Activated CD4-positive, CD25-positive, alpha-beta regulatory T cell treated with anti-CD3 and anti-CD28 coated beads, Interleukin-2, amount 50 U/mL, for 24 hours (primary cell): ENCODE measurements at places on chromosomes 4 and X.
A peak's percentile ranks its signal among the peaks of the same experiment; 100 is the strongest.

DNA sequence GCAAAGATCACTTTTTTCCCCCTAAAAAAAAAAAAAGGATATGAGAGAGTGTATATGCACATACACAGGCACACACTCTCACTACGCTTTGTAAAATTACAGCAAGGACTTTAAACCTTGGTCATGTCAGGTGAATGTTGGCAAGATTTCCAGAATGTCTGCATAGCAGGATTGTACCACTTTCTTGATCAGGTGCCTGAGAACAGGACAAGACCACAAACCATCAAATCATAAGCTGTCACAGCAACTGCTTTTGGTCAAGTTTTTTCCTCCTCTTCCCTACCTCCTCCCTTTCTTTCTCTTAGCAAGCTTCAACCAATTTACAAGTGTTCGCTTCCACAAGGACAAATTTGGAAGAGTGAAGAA lies 15.3 kb downstream of the PPARGC1A start:
- ATAC-seq = no peak

DNA sequence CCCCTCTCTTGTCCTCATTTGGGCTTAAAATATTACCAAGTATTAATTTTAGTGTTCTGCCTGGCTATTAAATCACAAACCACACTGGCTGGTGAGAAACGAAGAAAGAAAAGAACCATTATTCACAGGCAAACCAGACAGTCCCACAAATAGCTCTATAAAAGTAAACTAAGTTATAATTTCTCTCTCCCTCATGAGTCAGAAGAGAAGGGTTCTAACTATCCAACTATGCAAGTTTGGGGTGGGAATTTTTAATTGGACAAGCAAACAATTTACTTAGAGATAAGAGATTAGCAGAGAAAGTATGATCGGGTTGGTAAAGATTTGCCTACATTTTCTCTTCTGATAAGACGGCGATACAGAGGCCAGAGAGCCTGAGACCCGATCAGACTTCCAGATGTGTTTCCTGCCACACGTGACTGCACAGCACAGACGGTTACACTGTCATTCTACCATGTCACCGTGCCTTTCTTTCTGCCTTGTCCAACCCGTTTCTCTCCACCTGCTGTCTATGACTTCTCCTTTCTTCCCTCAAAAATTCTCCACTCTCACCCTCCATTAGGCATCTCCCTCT lies 52.3 kb downstream of the MEPE start:
- no peak for ATAC-seq

DNA sequence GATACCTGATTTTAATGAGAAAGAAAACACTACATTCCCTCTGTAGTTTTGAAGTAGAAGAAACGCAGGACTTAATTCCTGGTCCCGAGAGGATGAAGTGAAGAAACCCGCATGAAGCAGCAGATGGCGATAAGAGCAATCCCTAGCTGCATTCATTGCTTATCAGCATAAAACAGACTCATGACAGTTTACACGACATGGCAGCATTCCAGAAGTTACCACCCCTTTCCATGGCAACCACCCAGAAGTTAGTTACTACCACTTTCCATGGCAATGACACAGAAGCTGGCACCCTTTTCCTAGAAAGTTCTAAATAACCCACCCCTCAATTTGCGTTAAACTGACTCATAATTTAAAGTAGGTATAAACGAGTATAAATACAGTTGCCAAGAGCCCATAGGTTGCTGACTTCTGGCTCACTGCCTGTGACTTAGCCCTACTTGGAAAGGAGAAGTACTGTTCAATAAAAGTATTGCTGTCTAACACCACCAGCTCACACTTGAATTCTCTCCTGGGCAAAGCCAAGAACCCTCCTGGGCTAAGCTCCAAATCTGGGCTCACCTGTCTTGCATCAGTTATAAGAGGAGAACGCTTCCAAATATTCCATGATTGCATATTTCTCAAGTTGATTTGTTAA lies 5.5 kb upstream of the XAGE2 start:
- no peak for ATAC-seq

DNA sequence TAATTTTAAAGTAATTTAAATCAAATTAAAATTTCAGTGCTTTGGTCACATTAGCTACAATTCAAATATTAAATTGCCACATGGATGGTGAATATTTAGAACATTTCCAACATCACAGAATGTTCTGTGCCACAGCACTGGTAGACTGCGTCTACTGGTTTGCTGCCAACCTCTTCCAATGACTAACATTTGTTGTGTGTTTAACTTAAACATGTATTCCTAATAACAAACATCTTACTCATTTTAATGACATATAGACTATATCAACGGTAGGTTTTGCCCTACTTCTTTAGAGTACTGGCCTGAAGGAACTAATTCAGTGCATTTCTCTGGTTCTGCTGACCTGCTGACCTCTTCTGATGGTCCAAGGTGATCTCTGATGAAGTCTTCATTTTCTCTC lies 157.6 kb downstream of the DCK start:
- no peak for ATAC-seq

DNA sequence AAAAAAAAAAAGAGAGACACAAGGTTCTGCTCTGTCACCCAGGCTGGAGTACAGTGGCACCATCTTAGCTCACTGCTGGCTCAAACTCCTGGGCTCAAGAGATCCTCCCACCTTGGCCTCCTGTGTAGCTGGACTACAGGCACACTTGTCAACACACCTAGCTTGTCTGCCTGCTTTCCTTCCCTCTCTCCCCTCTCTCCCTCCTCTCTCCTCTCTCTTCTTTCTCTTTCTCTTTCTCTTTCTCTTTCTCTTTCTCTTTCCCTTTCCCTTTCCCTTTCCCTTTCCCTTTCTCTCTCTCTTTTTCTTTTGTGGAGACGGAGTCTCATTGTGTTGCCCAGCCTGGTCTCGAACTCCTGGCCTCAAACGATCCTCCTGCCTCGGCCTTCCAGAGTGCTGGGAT lies 132.1 kb downstream of the DIPK2B start:
- ATAC-seq = peak; percentile 48

- no peak for ATAC-seq
Measured at GRCh38 chr4:36734334-36734733, 452.9 kb downstream of the DTHD1 start.

DNA sequence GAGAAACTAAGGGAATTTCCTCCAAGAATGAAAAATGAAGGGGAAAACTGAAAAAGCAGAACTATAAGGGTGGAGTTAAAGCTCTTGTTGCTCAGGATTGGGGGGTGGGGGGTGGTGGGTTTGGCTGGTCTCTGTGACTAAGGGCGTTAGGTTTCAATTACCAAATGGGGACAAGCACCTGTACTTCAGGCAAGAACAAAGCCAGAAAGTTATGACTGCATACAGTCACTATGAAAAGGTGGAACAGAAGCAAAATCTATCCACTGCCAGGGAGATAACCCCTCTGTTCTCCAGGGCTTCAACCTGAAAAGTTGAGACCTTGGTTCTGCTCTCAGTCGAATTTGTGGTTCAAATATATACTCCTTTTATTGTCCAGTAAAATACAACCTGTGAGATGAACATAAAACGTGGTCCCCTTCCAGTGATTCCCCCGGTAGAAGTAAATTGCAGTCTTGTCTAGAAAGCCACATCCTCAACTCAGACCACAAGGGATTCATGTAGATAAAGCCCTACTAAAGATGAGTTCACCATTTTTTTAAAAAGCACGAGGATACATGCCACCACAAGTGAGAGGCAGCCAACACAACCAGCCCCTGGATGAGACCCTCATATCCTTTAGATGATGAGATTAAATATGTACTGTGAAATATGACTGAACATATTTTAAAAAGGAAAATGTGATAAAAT lies 257.1 kb upstream of the RPS6KA3 start:
- peak; percentile 25 for ATAC-seq

- peak; percentile 17 for ATAC-seq
Measured at GRCh38 chrX:102650903-102651241, 411 bp upstream of the GPRASP1 start.

DNA sequence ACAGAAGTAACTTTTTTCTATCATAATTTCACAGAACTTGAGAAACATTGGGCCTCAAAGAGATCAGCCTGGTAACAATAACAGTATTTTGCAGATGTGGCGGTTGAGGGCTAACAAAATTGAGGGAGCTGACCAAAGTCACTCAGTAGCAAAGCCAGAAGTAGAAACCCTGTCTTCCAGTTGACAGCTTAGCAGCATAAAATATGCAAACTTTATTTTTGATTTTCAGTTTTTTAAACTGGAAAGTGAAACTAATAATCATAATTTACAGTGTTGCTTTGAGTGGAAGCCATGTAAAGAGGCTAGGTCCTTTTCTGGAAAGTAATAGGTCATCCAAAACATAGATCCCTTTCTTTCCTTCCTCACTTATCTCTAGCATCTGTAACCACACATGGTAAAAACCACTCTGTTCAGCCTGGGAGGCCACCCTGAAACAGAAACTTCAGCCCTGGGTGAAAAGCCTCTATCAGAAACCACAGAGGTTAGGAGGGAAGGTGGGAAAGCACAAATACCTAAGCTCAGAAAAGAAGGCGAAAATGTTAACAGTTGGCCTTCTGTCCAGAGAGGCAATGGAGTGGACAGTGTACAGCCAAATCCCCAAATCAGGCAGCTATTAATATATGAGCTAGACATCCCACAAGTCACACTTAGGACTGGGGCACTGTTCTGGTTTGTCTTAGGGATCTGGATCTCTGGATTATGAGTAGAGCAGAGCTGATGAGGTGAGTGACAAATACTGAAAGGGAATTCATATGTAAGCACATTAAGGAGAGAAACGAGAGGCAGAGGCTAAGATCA lies 61.1 kb upstream of the ARSJ start:
- ATAC-seq = no peak

DNA sequence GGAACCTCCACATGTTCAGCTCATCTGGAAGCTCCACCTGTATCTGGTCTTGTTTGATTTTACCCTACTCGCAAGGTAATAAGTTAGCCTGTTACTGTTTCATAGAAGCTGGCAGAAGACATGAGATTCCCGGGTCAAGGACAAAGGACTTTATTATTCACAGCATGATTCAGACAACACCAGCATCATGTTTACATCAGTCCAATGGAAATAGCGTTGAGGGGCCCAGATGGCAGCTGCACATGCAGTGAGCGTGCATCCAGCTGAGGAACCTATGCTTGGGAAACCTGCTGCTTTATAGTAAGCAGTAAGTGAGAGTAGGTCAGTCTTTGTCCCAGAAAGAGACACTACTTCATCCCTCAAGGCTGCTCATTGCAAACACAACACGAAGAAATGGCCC lies 19.8 kb downstream of the TSPAN5 start:
- no peak for ATAC-seq

GRCh38 chrX:18871161-18871890 lies 112.6 kb downstream of the PHKA2 start:
- no peak for ATAC-seq

DNA sequence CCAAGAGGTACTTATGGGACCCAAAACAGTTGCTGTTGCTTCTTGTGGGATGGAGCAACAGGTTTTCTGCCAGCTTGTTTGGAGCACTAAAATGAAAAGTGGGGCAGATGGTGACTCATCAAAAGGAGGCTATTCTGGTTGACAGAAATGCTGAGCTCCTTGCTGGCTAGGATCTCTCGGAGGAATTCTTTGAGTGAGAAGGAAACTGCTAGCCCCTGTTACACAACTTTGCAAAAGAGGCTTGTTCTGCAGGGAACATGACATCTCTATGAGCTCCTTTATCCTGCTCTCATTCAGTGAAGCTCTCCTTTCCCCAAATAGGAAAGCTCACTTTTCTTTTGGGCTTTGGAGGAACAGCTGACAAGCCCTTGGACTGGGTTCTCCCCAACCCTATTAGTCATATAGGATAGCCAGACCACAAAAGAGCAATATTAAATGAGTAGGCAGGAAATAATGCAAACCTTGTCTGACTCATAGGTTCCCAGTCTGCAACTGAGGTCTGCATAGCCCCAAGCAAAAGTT lies 108.3 kb downstream of the CDS1 start:
- no peak for ATAC-seq

DNA sequence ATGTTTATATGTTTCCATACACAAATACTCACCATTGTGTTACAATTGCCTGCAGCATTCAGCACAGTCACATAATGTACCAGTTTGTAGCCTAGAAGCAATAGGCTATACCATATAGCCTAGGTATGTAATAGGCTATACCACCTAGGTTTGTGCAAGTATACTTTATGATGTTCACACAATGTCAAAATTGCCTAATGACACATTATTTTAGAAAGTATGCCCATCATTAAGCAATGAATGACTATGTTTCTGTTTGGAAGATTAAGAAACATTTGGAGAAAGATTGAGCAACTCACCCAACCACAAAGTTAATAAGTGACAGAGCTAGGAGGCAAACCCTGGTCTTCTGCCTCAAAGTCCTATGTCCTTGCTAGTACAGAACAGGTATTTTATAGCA lies 96.8 kb upstream of the GRIA3 start:
- ATAC-seq = no peak

- no peak for ATAC-seq
Measured at GRCh38 chr4:72641611-72642010, 72.6 kb upstream of the ADAMTS3 start.

DNA sequence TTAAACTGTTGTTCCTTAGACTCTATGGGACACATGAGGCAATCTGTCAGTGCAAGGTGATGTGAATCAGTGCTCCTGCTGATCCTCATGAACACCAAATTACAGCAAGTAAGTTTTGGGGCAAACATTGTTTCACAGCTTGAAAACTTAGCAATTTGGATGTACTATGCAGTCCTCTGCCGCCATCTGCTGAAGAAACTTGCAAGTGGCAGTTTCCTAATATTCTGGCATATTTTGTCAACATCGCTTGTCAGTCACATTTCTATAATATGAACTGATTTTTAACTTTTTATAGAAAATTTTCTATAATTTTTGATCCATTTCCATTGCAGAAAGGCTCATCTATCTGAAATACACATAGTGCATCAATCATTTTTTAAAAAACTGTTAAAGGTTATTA lies 56.3 kb downstream of the ZAR1 start:
- ATAC-seq = no peak

- ATAC-seq = no peak
Measured at GRCh38 chr4:55765070-55765469, 54.5 kb upstream of the EXOC1L start.

- no peak for ATAC-seq
Measured at GRCh38 chr4:88791274-88791673, 93.6 kb upstream of the NAP1L5 start.

GRCh38 chrX:48515842-48516241 lies 5.8 kb upstream of the EBP start:
- no peak for ATAC-seq

- ATAC-seq = no peak
Measured at GRCh38 chr4:169618986-169619385, 1.4 kb upstream of the CLCN3 start.

- no peak for ATAC-seq
Measured at GRCh38 chr4:185211641-185212040, 2.2 kb downstream of the SNX25 start.

DNA sequence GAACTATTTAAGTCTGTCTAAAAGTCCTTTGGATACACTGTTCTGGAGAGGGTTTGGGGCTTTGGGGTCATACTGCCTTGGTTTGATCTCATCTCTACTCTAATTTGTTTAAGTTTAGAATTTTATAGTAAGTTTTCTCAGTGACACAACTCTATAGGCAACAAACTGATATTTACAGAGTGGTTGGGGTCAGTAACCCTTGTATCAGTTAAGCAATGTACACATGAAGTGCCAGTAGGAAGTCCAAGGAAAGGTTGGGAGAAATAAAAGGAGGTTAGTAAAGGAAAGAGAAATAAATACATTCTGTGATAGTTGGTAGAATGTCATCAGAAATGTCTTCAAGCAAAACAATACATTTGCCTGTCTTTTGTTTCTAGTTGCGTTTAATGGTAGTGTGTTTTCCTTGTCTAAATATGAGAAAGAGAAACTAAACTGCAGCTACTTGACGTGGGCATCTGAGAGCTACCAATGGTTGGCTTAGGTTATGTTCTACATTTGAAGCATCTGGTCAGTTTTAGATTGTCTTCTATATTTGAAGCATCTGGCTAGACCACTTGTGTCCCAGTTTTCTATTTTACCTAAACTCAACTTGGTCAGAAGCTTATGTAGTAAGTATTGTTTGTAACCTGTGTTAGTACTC lies 6.9 kb downstream of the ATP7A start:
- peak; percentile 41 for ATAC-seq
